ENCODE measurements at places on chromosomes 6 and 20.

- no peak for DNase-seq
Observed at GRCh38 chr6:25586927-25587326, 65.1 kb upstream of the SCGN start.

DNA sequence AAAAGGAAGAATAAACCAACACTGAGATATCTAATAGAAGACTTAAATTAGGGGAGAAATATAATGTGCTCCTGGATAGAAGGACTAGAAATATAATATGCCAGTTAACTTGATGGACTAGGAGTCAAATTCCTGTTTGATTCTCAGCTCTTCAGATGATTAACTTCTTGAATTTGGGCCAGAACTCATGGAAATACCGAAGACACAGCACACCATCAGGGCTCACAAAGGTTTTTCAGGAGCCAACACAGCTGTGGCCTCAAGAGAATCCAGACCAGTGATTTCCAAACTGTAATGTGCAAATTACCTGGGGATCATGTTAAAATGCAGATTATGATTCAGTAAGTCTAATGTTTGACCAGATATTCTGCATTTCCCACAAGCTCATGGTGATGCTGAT, 33.8 kb upstream of the LRRC1 start:
- DNase-seq = no peak

- DNase-seq = peak; percentile 42
Observed at GRCh38 chr20:300345-300990, 3.1 kb downstream of the ZCCHC3 start.

DNA sequence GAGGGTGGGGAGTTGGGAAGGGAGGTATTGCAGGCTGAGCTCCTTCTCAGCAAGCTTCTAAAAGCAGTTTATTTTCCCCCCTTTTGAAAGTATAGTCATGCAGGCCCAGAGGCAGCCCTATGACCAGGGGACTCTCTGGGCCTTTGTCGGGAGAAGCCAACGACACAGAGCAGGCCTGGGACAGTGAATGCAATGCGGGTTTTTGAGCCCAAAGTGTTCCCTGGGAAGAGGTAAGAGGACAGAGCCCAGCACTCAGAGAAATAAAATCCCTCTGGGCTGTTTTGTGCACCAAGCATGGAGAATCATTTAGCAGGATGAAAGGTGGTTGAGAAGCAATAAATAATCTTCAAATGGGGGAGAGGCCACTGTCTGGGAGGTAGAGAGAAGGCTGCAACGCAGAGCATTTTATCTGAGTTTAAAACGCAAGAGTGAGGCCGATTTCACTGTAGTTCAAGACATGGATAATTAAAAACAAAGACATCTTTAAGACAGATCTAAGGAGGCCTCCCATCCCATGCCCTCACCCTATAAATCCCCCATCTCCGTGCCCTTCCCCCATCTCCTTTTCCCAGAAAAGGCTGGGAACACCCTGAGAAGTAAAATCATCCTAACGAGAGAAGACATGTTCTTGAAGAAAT, 237.5 kb downstream of the CDC5L start:
- DNase-seq = no peak

DNA sequence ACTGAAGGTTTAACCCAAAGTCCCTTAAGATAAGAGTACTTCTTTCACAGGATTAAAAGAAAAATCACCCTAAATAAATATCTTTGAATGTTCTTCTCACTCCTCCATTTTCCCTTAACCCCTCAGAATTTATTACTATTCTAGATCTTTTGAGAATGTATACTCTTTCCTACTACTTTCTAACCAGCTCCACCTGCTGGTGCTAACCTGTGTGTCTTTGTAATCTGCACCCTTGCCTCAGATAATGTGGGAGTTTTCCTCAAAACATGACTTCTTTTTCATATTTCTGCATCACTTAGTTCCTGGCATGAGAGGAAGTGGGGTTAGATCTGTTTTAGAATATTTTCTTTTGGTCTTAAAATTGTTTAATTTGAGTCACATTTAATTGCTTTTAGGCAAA, 394.2 kb downstream of the BMP2 start:
- DNase-seq = peak; percentile 18

DNA sequence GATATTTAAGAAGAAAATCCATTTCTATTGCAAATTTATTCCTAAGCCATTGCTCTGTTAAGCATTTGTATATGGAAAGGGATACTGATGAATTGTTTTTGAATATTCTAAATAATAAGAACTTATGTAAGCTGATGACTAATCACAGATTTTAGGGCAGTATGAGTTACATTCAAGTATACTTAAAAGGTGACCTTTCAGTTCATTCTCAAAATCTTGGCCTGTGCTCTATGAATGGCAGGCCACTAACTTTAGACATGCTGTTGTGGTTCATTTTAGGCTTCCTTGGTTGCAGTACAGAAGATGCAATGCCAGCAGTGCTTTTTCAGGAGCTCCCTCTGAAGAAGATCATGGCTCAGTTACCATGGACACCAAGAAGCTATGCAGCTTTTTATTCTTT, 380.4 kb downstream of the CENPW start:
- DNase-seq = no peak

GRCh38 chr6:89186762-89187161, 30.4 kb downstream of the GABRR1 start:
- no peak for DNase-seq

DNA sequence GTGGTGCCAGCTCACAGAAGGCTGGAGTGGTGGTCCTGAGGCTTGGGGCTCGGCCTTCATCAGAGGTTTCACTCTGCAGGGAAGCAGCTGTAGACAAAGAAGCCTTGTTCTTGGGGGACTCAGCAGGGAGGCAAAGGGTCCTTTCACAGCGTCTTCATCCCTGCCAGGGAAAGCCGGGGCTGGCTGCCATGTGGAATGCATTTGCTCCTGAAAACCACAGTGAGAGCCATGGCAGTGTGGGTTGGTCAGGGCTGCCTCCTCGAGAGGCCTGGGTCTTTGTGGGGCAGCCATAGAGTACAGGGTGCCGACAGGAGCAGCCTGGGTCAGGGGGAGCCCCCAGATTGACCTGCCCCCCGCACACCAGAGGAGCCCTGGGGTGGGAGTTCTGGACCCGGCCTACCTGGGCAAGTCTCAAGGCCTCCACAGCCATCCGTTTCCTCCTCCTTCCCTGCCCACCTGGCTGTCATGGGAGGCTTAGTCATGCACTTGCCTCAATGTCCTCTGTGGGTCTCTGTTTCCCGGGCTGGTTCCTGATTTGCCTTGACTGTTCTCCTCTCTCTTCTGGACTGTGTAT, 144.0 kb downstream of the CDC5L start:
- no peak for DNase-seq

GRCh38 chr6:102204351-102204750, 810.8 kb downstream of the GRIK2 start:
- DNase-seq = no peak

GRCh38 chr20:5357946-5358345, 41.2 kb upstream of the PROKR2 start:
- DNase-seq = no peak

- no peak for DNase-seq
Observed at GRCh38 chr20:60239956-60240355, 281.7 kb downstream of the CDH26 start.

GRCh38 chr6:166648846-166649245, 21.8 kb upstream of the RPS6KA2 start:
- no peak for DNase-seq

DNA sequence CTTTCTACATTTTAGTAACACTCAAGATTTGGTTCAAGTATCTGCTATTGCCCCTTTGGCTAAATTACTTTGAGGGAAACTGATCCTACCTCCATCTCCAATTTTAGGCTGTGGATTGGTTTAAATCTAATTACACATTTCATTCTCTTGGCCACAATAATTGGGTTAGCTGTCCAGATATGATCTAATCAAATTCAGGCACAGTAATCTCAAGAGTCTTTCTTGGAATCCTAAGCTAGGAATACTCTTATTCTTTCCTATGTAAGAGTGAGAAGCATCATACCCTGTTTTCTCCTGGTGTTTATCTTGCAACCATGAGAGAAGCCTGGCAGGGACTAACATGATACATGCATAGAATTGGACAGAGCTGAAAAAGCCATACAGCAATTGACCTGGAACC, 300.4 kb upstream of the MARCKS start:
- DNase-seq = no peak

GRCh38 chr6:106974999-106975737, 639 bp upstream of the CD24 start:
- peak; percentile 66 for DNase-seq

DNA sequence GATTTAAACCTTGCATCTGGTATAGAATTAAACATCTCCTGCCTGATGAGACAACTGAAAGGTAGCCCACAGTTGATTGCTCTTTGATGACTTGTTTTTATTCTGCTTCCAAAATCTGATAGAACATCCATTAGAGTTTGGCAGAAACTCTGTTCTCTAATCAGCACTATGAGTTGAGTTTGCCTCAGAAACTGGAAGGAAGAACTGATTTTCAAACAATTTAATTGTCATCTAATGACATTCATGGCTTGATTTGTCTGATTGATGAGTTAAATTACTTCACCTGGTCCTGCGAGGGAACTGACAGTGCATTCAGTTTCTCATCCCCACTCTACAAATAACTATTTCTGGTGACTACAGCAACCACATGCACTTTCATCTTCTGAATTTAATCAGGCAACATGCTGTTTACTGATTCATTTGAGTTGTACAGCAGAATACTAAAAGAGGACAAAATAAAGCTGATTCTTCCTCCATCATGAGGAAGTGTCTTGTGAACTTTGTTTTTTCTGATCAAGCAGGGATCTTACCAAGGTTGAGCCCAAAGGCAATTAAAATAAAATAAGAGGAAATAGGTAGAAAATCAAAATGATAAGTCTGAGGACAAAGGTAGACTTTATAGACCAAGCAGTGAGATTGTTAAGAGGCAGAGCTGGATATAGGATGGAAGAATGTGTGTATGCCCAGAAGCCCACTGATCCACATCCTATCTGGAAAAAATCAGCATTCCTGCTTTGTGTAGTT, 15.7 kb upstream of the MRAP2 start:
- DNase-seq = no peak

DNA sequence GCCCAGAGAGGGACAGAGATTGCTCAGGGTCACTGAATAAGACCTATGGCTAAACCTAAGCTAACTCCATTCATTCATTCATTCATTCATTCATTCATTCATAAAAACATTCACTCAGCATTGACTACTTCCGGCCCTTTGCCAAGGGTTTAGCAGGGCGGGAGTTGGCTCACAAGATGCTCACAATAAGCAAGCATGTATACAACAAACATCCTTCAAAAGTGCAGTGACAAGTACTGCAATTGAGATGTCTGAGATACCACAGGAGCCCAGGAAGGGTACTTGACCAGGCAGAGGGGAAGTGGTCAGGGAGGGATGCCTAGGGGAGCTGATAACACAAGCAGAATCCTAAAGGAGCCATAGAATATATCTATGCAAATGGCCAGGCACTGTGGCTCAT, 18.2 kb upstream of the KIAA1755 start:
- no peak for DNase-seq

GRCh38 chr6:35635601-35636597, 52.8 kb downstream of the FKBP5 start:
- no peak for DNase-seq

GRCh38 chr20:37236462-37236861, 25.2 kb downstream of the GHRH start:
- no peak for DNase-seq

DNA sequence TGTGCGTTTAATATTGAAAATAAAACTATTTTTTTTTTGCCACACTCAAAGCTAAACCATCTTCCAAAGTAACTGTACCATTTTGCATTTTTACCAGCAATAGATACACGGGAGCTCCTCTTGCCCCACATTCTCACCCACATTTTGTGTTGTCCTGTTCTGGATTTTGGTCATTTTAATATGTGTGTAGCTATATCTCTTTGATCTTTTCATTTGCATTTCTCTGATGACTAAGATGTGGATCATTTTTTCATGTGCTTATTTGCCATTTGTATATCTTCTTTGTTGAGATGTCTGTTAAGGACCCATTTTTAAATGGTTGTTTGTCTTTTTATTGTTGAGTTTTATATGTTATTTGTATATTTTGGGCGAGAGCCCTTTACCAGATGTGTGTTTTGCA, 1543.5 kb downstream of the GRIK2 start:
- DNase-seq = no peak

GRCh38 chr6:155352811-155353210, 38.5 kb upstream of the TFB1M start:
- DNase-seq = no peak

GRCh38 chr6:27332692-27333641, 20.9 kb upstream of the POM121L2 start:
- DNase-seq = peak; percentile 47

- DNase-seq = no peak
Observed at GRCh38 chr20:2086177-2086979, 15.2 kb upstream of the STK35 start.

GRCh38 chr6:34315780-34316179, 67.0 kb upstream of the SMIM29 start:
- DNase-seq = no peak

DNA sequence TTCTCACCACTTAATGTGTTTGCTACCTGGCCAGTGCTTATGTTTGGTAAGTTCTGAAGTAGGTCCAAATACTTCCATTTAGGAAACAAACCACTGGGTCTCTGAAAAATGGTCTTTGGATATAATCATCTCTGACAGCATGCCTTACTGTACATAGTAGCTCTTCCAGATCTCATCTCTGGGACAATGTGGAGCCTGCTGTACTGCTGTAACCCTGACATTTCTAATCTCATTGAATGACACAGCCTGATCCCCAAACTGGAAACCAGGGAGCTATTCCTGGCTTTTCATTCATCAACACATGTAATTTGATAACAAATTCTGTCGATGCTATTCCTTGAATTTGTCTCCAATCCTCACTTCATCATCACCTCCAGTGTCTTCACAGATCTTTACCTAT, 23.5 kb downstream of the OGFRL1 start:
- DNase-seq = no peak

DNA sequence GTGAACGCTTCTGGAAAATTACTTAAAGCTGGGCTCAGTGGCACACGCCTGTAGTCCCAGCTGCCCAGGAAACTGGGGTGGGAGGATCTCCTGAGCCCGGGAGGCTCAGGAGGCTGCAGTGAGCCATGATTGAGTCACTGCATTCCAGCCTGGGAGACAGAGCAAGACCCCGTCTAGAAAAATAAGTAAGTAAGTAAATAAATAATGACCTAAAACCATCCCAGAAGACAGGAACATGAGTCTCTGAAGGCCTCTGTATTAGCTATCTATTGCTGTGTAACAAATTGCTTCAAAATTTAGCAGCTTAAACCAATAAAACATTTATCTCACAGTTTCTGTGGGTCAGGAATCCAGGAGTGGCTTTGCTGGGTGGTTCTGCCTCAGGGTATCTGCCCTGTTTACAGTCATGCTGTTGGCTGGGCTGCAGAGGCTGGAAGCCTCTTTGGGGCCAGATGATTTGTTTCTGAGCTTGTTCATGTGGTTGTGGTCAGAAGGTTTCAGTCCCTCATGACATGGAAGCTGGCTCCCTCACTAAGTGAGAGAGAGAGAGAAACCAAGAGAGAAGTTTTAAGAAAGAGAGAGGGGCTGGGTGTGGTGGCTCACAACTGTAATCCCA, 48.4 kb upstream of the NCOA3 start:
- no peak for DNase-seq

GRCh38 chr6:2140438-2141128, 104.8 kb downstream of the GMDS start:
- no peak for DNase-seq

All from lung (tissue), 17 donors.